ENCODE measurements at places on chromosomes 6 and 20. TPM values are rescaled to one million over a fixed set of nuclear protein-coding genes. Genes with fewer than 3 reads are reported as not detected.

The SPATA25 gene
- 1.2 TPM for total RNA-seq

The GMPR gene
- total RNA-seq, result 11.5 TPM

The BMP7 gene
- total RNA-seq, result not detected

The SPATS1 gene
- total RNA-seq, result not detected

- no peak overlapping the region for H3K4me3 ChIP-seq
- H3K27ac ChIP-seq, result no peak overlapping the region
- no peaks in the 10 kb centered on the region for H3K27me3 ChIP-seq
- peaks cover 2% of the 10 kb centered on the region for H3K36me3 ChIP-seq
- DNase-seq, result no peak
Measured at GRCh38 chr6:157645201-157645795, 177.7 kb upstream of the SNX9 start.

DNA sequence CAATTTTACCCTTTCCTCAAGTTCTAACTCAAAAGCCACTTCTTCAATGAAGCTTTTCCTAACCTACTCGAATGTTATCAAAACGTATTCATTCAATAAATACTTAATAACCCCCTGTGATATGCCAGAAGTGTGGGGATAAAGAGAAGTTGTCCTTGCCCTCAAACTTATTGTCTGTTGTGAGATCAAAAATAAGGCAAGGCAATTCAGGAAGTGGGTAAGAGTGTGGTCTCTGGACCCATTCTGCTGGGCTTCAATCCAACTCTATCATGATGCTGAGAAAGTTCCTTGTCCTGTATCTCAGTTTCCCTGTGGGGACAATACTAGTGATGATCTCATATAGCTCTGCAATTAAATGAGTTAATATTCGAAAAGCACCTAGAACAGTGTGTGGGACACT, 92.8 kb downstream of the PRDM1 start:
- no peak for DNase-seq
- peaks cover 4% of the 10 kb centered on the region for H3K36me3 ChIP-seq
- no peak overlapping the region for H3K27ac ChIP-seq
- H3K4me3 ChIP-seq, result no peak overlapping the region
- peaks cover 14% of the 10 kb centered on the region for H3K4me1 ChIP-seq

DNA sequence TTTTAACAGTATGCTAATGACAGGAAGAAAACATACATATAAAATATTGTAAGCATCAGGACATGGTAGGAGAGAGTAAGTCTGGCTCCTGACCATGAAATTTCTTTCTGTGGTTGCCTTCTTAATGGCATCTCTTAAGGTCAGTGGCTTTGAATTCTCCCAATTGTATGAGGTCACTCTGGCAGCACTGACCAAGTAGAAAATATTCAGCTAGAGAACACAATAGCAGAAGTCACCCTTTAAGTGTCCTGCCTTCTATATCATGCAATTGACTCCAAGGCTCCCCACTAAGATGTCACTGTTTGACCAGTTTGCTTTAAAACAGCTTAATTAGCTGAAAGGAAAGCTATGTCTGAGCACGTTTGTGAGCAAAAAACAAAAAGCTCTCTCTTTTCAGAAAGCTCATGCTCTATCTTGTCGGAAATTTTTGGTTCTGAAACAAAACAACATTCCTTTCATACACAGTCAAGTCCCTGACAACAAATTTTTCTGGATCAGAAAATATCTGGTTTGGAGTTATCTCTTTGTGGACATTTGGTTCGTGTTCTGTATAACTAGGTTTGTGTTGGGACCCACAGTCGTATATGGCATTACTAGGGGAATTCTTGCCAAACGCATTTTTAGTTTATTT, 120.9 kb upstream of the IFNGR1 start:
- no peaks in the 10 kb centered on the region for H3K4me1 ChIP-seq
- H3K4me3 ChIP-seq, result no peak overlapping the region
- peaks cover 59% of the 10 kb centered on the region for H3K27me3 ChIP-seq
- no peak overlapping the region for H3K27ac ChIP-seq

- H3K27me3 ChIP-seq, result no peaks in the 10 kb centered on the region
- H3K36me3 ChIP-seq, result no peaks in the 10 kb centered on the region
- no peak for DNase-seq
- H3K4me1 ChIP-seq, result no peaks in the 10 kb centered on the region
Measured at GRCh38 chr6:21891080-21891479, 297.5 kb downstream of the SOX4 start.

DNA sequence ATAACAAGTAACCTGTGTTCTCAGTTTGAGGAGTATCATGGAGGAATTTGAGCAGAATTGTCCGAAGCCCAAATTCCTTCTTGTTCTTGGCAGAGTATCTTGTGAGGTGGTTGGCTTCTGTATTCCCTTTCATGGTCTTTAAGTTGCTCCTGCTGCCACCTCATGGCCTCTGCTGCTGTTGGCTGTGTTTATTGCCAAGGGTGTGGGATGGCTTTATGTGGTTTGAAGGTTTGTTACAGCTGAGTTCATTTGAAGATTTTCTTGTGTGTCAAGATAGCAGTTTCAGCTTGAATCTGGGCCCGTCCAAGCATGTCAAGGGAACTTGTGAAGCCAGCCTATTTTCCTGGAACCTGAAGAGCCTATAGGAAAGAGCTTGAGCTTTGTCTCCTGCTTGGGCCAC, 20.2 kb upstream of the TTK start:
- no peaks in the 10 kb centered on the region for H3K4me1 ChIP-seq
- H3K4me3 ChIP-seq, result no peak overlapping the region
- H3K27me3 ChIP-seq, result peaks cover 17% of the 10 kb centered on the region
- no peaks in the 10 kb centered on the region for H3K36me3 ChIP-seq
- no peak for DNase-seq

DNA sequence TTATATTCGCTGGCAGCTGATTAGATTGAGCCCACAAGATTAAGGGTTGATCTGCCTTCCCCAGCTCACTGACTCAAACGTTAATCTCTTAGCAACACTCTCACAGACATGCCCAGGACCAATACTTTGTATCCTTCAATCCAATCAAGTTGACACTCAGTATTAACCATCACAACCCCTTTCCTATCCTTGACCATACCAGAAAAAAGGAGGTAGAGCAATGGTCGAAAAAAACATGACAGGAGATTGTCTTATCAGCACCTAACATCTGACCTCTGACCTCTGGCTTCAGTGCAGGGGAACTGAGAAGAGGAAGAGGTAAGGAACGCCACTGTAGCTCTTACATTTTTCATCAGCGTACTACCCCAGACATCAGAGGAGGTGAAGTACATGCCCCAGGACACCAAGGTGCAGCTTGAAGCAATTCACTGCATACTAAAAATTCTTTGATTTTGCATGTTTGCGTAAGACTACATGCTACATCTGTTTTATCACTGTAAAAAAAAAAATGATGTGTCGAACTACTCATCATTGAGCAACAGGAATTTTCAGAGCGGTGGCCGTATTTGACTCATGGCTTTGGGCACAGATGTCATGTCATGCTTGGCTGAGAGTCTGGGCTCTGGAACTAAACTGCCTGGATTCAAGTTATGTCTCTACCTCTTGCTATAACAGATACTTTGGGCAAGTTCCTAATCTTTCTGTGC, 188.0 kb upstream of the TAB2 start:
- H3K4me1 ChIP-seq, result peaks cover 22% of the 10 kb centered on the region
- no peaks in the 10 kb centered on the region for H3K36me3 ChIP-seq
- peaks cover 2% of the 10 kb centered on the region for H3K27me3 ChIP-seq
- H3K27ac ChIP-seq, result no peak overlapping the region

GRCh38 chr6:118931436-118931835, 3.5 kb downstream of the MCM9 start:
- no peak for DNase-seq
- H3K4me1 ChIP-seq, result peaks cover 17% of the 10 kb centered on the region
- no peak overlapping the region for H3K4me3 ChIP-seq
- peaks cover 6% of the 10 kb centered on the region for H3K36me3 ChIP-seq
- H3K27ac ChIP-seq, result no peak overlapping the region
- no peaks in the 10 kb centered on the region for H3K27me3 ChIP-seq

DNA sequence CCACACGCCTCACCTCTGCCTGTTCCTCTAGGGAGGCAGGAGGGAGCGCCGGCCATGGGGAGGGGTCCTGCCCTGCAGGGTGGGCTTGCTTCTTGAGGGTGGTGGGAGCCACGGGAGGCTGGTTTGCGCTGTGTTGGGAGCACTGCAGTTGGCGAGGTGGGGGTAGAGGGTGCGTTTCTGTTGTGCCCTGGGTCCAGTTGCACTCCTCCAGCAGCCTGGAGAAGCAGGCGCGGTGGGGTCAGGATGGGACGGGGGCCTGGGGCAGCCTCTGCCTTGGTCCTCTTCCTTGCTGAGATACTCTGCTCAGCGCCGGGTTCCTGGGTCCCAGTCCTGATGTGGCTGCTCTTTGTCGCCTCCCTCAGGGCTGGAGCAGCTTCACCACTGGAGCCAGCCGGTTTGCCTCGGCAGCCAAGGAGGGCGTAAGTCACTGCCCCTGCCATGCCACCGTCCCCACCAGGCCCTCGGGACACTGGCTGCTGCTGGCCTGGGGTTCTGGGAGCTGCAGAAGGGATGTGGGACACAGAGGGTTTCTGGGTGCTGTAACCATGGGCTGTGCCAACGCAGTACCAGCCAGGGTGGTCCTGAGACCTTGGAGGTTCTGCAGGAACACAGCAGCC, 8.4 kb downstream of the ARFGAP1 start:
- H3K27ac ChIP-seq, result no peak overlapping the region
- no peak for DNase-seq
- H3K36me3 ChIP-seq, result peaks cover 29% of the 10 kb centered on the region
- no peak overlapping the region for H3K4me3 ChIP-seq
- H3K27me3 ChIP-seq, result no peaks in the 10 kb centered on the region

DNA sequence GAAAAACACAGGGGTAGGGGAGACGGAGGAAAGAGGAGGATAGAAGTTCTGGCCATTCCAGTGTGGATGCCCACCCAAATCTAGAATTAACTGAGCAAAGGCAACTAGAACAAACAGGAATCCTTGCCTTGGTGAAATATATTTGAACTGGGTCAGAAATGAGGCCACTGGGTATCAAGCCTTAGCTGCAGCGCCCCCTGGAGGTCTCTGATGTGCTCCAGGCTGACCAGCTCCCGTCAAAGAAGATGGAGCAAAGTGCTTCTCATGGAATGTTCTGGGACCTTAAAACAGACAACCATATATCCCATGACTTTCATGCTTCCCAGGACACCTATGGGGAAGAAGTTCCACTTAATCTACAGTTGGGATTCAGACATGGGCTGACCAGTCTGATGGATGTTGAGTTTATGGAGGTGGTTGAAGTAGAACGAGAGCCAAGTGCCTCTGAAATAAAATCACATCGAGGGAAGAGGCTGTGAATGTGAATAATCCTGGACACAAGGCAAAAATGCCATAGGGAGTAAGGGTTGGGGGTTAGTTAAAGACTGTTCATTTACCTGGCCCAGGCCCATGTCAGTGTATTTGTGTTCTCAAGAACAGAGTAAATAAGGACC, 50.4 kb downstream of the HLA-DPB1 start:
- peaks cover 71% of the 10 kb centered on the region for H3K27me3 ChIP-seq
- H3K36me3 ChIP-seq, result peaks cover 3% of the 10 kb centered on the region
- DNase-seq, result no peak
- H3K4me1 ChIP-seq, result no peaks in the 10 kb centered on the region

DNA sequence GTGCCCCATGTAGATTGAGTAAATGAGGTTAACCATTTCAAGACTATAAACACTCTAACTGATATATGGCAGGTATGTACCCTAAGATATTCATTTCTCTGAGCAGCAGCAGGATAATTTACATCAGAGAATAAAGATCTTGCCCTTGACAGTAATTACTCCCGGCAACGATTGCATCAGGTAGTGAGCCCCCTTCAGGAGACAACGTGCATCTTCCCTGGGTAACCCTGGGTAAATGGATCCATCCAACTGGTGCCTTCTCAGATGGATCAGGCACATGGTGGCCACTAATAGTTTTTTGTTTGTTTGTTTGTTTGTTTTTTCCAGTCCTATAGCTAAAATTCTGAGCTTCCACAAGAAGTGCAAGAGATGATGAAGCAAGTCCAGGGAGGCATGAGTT, 469.4 kb upstream of the SLC35B3 start:
- H3K36me3 ChIP-seq, result no peaks in the 10 kb centered on the region
- no peak overlapping the region for H3K4me3 ChIP-seq
- H3K4me1 ChIP-seq, result no peaks in the 10 kb centered on the region
- H3K27ac ChIP-seq, result no peak overlapping the region
- no peak for DNase-seq

DNA sequence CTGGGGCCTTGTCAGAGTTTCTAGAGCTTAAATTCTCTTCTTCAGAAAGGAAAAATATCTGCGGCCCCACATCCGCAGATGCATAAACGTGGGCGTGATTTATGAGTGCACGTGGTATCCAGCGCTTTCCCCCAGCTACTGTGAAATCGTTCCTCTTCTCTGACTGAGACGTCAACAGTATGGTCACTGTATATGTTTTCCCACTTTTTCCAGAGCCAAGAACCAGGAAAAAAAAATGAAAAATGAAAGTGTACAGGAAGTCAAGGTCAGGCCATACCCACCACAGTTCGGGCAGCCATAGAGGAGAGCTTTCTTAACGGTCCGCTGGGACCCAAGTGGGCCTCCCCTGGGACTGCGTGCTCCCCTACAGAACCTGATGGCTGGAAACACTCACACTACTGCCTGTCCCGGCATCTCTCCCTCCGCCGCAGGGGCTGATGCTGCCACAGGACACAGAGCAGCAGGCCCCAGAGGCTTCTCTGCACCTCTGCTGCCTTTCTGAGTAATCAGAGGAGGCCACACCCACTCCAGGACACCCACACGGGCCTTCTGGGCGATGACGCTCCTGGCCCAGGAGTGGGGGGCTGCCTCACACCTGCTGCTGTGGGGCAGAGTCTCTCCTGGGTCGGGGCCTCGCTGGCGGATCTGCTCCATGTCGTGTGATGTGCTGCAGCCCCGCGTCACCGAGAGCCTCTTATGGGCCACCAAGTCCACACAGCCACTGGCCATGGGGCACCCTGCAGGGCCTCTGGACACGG, 16.4 kb upstream of the STX16 start:
- H3K27ac ChIP-seq, result no peak overlapping the region
- no peak for DNase-seq
- H3K27me3 ChIP-seq, result no peaks in the 10 kb centered on the region
- peaks cover 4% of the 10 kb centered on the region for H3K36me3 ChIP-seq
- H3K4me3 ChIP-seq, result no peak overlapping the region

- H3K4me1 ChIP-seq, result peaks cover 9% of the 10 kb centered on the region
- DNase-seq, result no peak
- no peak overlapping the region for H3K4me3 ChIP-seq
- no peak overlapping the region for H3K27ac ChIP-seq
Measured at GRCh38 chr6:15841937-15842726, 179.3 kb upstream of the DTNBP1 start.

DNA sequence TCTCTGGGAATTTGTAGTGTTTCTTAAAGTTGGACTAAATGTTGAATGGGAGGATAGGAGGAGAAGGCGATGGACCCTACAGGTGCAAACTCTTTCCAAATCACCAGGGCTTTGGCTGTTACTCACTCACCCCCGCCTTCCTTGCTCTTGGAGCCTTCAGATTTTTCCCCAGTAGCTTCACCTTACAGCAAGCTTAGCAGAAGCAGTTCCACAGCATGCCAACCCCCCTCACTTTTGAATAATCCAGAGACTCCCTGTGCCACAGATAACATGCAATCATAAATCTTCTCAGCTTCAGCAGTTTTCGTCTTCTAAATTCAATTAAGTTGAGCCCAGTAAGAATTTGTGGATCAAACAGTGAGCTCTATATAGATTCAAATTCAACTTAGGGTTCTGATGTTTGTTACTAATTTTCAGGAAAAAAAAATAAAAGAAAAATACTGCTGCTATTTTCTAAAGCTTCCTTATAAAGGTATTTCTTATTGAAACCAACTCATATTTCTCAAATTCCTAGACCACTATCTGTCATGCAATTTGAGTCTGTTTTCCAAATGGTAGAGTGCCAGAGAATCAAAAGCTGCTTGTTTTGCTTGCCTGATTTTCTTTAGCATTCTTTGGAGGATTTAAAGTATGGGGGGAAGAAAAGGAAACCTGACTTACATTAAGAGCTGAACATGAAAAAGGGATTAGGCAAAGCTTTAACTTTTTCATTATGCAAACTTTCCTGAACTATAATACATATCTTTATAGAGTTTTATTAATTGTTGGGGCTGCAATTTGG, 166.4 kb downstream of the EYA4 start:
- no peak overlapping the region for H3K4me3 ChIP-seq
- no peaks in the 10 kb centered on the region for H3K36me3 ChIP-seq
- H3K27ac ChIP-seq, result peak overlapping the region; percentile 61
- no peaks in the 10 kb centered on the region for H3K27me3 ChIP-seq
- peaks cover 35% of the 10 kb centered on the region for H3K4me1 ChIP-seq

Measured in chondrocyte (in vitro differentiated cells).